ENCODE measurements at places on chromosomes 11 and 22.

GRCh38 chr11:122593473-122594420, 61.8 kb upstream of the UBASH3B start:
- DNase-seq = no peak

- DNase-seq = no peak
Measured at GRCh38 chr11:128394431-128395089, 192.8 kb downstream of the ETS1 start.

GRCh38 chr11:125404811-125405790, 91.0 kb downstream of the FEZ1 start:
- DNase-seq = peak; percentile 19

GRCh38 chr11:12376259-12377081, 901 bp upstream of the PARVA start:
- DNase-seq = no peak

DNA sequence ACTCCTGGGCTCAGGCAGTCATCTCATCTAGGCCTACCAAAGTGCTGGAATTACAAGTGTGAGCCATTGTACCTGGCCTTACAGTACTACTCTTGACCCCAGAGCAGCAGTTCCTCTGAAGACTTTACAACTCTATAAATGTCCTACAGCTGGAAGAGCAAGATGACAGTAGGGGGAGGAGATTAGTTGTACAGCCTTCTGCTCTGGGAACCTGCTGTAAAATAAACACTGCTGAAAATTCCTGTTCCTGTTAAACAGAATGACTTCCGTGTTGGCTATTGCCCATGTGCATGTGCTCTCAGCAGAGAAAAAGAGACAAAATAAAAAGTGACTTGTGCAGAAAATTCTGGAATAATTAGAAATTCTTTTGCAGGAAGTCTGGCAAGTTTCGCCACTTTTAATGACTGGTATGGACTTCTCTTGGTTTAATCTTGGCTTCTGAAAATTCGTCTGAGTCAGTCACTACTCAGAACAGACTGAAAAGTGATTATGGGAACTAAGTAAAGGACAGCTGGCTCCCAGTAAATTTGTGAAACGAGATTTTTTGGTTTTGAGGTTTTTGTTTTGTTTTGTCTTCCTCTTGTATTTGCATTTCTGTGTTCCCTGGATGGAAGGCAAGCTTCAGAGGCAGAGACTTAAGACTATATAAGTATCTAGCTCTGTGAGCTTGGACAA, 955.7 kb downstream of the DLG2 start:
- no peak for DNase-seq

DNA sequence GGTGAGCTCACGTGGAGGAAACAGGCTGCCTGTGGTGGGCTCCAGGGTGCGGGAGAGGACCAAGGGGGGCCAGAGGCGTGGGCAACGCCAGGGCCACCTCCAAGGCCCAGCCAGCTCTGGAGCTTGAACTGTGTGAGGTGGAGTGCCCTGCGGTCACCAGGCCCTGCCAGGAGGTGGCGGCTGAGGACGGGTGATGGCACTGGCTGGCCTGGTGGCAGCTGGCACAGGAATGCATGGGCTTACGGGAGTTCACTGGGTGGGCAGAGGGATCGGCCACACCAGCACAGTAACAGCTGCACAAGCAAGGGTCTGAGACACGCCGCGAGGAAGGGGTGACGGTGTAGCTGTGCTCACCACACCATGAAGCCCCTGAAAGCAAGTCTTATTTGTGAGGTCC, 15.8 kb downstream of the TOLLIP start:
- DNase-seq = no peak

- DNase-seq = no peak
Measured at GRCh38 chr11:28114731-28115130, 6.5 kb downstream of the METTL15 start.

- no peak for DNase-seq
Measured at GRCh38 chr22:21752276-21752675, 16.7 kb upstream of the YPEL1 start.

- DNase-seq = no peak
Measured at GRCh38 chr11:130671801-130672700, 223.6 kb downstream of the ADAMTS15 start.

GRCh38 chr11:65573391-65574079, 1.2 kb downstream of the FAM89B start:
- DNase-seq = no peak

GRCh38 chr11:17378655-17379054, 9.8 kb downstream of the KCNJ11 start:
- DNase-seq = no peak

GRCh38 chr11:2763984-2764383, 64.2 kb upstream of the KCNQ1OT1 start:
- DNase-seq = no peak

DNA sequence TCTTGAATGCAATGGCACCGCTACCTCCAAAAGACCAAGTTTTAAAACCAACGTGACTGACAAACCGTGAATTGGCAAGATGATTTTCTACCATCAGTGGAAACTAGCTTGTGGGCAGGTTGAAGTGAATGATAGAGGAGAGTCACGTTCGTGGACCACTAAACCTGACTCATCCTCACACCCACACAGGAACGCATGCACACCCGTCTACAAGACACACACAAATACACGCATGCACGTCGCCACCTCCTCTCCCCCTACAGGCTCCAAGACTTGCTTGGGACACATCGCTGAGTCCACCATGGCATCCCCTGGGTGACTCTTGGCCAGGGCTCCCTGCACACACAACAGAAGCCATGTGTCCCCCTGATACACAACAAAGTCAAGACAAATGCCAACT, 14.4 kb downstream of the TMPRSS6 start:
- no peak for DNase-seq

DNA sequence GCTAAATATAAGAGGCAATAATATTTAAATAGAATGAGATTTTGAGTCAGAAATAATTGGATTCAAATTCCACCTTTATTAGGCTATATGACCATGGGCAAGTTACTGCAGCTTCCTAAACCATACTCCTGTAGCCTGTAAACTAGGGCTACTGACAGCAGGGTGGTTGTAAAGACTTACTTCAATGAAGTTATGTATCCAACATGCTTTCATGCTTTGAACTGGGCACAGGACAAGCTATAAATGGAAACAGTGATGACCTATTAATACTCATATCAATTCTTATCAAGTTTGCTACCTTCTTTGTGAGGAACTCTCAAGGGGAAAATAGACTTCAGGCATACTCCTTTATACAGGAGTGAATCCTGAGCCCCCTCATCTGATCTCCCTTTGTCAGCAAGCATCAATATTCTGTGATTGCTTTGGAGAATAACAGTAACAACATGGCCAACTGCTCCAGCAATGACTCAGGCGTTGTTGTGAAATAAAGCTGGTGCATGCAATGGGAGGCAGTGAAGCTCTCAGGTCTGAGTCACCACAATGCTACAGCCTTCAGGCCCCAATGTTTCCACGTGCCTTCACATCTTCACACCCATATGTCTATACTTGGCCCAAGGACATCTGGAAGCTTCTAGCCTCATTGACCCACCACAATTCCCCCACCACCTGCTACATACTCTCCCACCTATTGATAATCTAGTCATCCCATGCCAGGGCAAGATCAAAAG, 102.5 kb downstream of the KCNA4 start:
- no peak for DNase-seq

GRCh38 chr22:49720279-49720959, 107.3 kb downstream of the BRD1 start:
- no peak for DNase-seq

DNA sequence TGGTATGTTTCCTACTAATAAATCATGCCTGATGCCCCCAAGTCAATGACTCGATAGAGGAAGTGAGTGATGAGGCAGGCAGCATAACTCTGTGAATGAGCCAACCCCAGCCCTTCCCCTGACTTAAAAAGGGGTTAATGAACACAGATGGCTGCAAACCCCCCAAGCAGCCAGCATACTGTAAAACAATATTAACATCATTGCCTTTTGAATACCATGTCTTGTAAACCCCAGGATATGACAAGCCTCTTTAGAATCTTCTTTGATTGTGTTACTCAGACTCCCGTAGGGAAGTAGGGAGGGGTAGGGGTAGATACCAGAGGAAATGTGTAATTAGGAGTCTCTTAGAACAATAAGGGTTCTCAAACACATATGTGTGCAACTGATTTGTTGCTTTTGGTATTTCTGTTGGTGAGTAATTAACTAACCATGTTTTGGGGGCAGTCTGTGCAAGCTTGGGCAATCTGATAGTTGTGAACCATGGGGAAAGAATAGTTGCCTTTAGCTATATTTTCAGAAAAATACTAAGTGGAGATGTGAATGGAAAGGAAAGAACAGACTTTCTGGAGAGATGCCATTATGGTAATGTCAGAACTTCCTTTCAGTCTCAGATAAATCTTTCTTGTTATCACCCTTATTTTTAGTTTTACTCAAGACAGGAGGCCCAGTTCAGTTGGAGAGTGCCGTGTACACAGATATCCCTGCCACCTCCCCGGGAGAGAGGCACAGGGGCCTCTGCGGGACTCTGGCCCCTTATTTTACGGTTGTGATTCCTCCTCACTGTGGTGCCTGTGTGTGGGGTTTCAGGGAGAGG, 701.8 kb downstream of the NTM start:
- DNase-seq = no peak

DNA sequence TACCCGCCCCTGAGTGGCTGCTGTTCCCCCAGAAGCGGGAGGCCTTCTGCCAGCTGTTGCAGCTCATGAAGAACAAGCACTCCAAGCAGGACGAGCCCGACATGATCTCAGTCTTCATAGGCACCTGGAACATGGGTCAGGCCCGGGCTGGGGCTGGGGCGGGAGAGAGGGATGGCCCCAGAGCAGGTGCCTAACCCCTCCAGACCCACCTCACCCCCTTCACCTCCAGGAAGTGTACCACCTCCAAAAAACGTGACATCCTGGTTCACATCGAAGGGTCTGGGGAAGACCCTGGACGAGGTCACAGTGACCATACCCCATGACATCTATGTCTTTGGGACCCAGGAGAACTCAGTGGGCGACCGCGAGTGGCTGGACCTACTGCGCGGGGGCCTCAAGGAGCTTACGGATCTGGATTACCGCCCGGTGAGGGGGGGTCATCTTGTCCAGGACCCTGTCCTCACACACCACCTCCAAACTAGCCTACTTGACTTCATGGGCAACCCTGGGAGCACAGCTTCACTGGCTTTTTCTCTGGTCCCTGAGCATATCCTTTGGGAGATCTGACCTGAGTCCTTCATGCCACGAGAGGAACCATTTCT, 6.3 kb downstream of the INPPL1 start:
- DNase-seq = no peak

DNA sequence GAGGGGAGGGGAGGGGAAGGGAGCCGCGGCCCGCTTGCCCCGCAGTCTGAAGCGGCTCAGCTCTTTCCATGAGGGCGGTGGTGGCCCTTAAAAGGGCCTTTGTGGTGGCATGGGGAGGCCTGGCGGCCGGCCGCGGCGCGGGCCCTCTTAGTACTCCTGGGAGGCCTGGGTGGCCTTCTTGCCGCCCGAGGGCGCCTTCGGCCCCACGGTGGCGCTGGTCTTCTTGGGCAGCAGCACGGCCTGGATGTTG, 6.9 kb downstream of the DPAGT1 start:
- no peak for DNase-seq

GRCh38 chr22:41030891-41031290, 61.5 kb upstream of the EP300 start:
- no peak for DNase-seq

DNA sequence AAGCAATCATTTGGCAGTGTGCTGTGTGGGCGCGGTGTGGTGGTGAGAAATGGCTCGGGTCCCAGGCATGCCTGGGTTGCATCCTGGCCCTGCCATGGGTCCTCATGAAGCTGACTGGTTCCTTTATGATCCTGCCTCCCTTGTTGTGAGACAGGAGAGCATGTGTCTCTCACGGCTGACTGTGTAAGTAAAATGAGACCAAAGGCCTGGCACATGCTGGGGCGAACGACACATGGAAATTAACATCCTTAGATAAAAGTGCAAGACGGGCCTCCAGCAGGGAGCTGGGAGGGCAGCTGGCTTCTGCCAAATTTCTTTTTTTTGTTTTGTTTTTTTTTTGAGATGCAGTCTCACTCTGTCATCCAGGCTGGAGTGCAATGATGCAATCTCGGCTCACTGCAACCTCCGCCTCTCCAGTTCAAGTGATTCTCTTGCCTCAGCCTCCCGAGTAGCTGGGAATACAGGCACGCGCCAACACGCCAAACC, 9.4 kb upstream of the FBLN1 start:
- DNase-seq = no peak

DNA sequence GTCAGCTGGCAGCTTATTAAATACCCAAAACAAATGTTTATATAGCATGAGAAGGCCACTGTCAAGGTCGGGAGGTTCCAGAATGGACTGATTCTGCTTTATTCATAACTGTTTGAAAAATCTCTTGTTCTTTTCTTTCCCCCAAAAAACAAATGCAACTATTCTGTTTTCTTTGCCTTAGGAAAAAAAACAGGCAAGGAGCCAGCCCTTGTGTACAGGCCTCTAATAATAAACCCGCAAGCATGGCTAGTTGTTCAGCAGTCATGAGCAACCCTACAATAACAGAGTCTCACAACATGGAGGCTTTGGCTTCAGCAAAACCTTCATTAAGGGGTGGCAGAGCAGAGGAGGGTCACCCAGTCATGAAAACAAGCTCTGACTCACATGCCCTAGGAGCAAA, 191.7 kb downstream of the KIRREL3 start:
- no peak for DNase-seq

DNA sequence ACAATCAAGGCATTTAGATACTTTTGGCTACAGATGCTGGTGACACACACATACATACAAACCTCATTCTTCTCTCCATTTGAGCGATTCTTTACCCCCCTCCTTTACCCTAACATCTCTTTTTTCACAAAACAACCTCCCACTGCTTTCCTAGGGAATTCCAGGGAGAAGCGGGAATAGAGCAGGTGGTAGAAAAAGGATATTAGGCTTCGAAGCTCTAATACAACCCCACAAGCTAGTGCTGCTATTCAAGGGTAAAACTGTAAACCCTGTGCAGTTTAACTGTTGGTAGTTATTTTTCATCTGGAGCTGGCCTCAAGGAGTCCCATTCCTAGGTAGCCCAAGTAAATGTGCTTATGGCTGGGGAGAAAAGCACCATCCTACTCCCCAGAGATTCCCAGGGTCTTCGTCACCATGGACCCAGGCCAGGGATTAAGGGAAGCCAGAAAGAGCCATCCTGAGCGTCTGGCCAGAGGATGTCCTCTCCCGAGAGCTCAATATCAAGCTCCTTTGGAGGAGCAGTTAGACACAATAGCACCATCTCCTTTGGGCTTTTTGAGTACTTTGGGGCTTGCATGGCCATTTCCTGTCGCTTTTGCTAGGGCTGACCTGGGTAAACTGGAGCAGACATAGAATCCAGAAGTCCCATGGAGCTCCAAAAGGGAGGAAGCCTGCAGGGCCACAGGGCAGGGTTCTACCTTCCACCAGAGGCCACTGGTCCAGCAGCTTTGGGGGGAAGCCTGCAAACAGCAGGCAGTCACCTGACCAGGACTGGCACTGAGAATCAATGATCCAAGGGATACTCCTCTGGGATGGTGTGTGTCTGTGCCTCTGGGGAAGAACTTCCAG, 3.1 kb downstream of the MAML2 start:
- no peak for DNase-seq

- DNase-seq = no peak
Measured at GRCh38 chr11:31790649-31791048, 20.5 kb downstream of the PAX6 start.

Measured in activated CD4-positive, CD25-positive, alpha-beta regulatory T cell (primary cell).